Naive thymus-derived CD8-positive, alpha-beta T cell (primary cell): ENCODE measurements at places on chromosomes 3 and 15. TPM values are rescaled to one million over a fixed set of nuclear protein-coding genes. Genes with fewer than 3 reads are reported as not detected.

DNA sequence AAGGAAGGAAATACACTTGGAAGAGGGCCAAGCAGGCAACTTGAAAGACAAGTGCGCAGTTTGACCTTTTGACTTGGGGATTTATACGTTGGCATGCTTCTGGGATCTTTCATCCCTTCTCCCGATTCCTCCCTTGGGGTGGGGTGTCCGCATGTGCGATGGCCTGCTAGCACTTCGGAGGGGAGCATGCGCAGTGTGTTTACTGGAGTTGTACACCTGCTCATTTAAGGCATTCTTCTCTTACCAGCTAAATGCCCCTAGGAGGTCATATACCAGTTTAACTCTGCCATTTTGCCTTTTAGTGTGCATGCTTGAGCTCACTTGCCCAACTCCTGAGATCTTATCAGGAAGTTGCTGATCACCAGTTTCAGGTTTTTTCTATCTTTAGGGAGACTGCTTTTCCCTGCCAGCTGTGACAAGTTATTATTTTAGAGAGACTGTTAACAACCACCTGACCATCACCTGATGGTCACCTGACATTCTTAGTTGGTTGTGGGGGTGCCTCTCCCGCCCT lies 63.5 kb downstream of the BFSP2 start:
- DNase-seq, result no peak

DNA sequence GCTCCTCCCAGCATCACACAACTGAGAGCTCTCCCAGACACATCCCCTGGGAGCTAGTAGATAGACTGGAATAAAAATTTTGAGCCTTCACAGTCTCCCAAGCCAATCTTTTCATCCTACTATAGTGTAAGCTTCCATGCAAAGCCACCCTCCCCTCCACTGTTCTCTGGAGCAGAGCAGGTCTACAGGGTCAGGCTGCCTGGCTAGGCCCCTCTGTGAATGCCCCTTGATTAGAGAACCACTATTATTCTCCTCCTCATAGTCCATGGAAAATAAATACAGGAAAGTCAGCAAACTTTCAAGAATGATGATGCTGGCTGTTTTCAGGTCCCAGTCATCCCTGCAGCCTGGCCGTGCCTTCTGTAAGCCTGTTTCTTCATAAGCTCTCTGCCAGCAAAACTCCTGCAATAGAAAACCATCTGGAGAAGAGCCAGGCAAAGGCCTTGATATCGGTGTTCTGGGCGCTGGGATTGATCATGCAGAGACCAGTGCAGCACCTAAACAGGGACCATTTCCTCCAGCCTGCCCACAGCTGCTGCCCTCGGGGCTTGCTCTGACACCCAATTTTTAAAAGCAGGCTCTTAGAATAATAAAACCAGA lies 51.7 kb downstream of the CRYGS start:
- DNase-seq, result no peak

DNA sequence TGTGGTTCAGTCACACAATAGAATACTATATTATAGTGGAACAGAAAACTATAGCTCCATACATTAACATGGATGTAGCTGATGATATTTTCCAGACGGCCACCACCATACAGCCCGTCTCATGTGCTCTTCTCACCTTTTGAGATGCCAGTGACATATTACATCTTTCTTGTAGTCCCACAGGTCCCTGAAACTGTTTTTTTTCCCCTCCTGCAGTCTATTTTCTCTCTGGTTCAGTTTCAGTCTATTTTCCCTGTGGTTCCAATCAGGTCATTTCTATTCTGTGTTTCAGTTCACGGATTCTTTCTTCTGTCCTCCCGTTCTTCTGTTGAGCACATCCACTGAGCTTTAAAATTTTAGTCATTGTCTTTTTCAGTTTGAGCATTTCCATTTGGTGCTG lies 72.2 kb downstream of the PPCDC start:
- DNase-seq, result no peak

- no peak for DNase-seq
These were observed 33.5 kb downstream of the ADAM10 start for GRCh38 chr15:58716027-58716426.

DNA sequence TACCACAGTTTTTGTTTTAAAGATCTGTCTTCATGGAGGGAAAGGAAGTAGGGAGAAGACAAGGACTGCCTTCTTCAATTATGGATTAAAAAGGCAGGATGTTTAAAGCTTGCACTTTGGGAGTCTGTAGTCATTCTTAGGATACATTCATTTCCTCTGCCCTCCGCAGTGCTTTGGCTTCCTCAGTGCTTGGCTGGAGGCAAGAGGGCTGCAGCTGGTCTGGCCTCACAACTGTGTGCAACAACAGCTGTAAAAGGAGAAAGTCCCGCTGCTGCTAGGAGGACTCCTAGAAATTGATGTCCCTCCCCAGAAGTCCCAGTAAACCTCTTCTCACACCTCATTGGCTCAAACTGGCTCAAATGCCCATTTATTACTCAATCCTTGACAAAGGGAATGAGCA lies 54.4 kb upstream of the PPP2R3A start:
- DNase-seq, result no peak

- DNase-seq, result no peak
These were observed 27.8 kb downstream of the FNDC3B start for GRCh38 chr3:172066880-172067796.

- DNase-seq, result no peak
These were observed 265.2 kb upstream of the TLE3 start for GRCh38 chr15:70362886-70363285.

CLDN11 gene
- 0.19 TPM for total RNA-seq

GRCh38 chr3:113626503-113627371 lies 69.7 kb downstream of the USF3 start:
- DNase-seq, result no peak

GRCh38 chr3:35594739-35595138 lies 44.6 kb upstream of the ARPP21 start:
- DNase-seq, result no peak

GRCh38 chr3:180420804-180421203 lies 181.2 kb upstream of the TTC14 start:
- DNase-seq, result no peak

- DNase-seq, result no peak
These were observed 45.1 kb downstream of the HMCES start for GRCh38 chr3:129323651-129324294.

ZBTB11 gene
- total RNA-seq, result 52.7 TPM

CHRNB4 gene
- not detected for total RNA-seq

DNA sequence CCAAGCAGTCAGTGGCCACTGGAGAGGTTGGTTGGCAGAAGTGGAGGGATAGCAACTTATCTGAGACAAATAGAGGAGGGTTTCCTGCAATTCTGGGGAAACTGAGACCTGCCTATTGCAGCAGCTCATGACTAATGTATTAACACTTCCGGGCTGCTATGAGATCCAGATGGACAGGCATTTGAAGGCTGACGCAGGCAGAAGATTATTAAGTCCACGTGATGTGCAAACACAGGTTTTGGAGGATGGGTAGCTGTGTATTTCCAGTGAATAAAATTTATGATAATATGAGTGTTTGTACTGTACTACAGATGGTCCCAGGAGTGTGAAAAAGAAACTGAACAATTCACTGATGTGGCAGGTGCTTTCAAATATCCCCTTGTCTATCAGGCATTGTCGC lies 28.5 kb upstream of the CFAP161 start:
- DNase-seq, result no peak

- DNase-seq, result no peak
These were observed 14.8 kb downstream of the EXD1 start for GRCh38 chr15:41215708-41216107.

- no peak for DNase-seq
These were observed 47.6 kb downstream of the GAP43 start for GRCh38 chr3:115670911-115671310.

ZNF502 gene
- total RNA-seq, result 6.1 TPM

GRCh38 chr3:95586754-95587153 lies 1227.6 kb upstream of the EPHA6 start:
- no peak for DNase-seq

DNA sequence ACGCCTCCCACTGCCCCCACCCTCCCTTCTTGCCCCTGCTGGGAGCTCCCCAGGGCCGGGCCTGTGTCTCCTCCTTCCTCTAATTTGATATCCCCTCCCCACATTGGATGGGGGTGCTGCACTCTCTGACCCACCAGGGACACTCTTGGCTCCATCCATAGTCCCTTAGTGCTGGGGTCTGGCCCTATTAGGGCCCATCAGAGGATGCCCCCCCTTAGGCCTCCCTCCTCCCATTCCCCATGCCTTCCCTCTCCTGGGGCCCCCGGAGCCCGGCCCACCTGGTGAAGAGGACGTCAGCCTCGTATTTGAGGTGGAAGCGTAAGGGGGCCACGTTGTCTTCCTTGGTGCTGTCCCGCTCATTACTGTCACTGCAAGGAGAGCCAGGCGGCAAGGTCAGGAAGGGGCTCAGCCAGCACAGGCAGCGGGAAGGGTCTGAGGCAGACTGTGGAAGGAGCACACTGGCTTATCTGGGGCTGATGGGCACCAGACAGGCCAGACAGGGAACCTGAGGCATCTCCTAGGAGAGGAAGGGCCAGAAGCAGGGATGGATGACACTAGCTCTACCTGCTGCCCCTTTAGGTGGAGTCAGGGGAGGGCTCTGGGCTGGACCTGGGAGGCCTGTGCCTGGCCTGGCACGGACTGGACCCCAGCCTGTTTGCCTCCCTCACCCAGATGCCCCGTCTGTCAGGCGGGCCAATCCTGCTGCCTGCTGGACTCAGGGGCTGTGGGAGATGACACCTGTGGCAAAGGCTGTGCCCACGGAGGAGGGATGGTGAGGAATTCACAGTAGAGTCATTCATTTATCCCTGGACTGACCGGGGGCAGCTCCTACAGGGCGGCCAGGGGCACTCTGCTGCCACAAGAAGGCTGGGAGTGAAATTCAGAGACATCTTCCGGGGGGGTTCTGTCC lies 36.2 kb downstream of the FEM1B start:
- peak; percentile 14 for DNase-seq
